ENCODE measurements at places on chromosomes 1 and 21. TPM values are rescaled to one million over a fixed set of nuclear protein-coding genes. Genes with fewer than 3 reads are reported as not detected.

Gene RHCE
- total RNA-seq, result not detected

Gene MCOLN2
- 22.5 TPM for total RNA-seq

Gene TNFRSF9
- 0.23 TPM for total RNA-seq

Gene TMEM240
- total RNA-seq, result 4.1 TPM

Gene LCE2A
- total RNA-seq, result not detected
